ENCODE measurements at places on chromosomes 13 and 19. TPM values are rescaled to one million over a fixed set of nuclear protein-coding genes. Genes with fewer than 3 reads are reported as not detected.

The KLHL1 gene
- total RNA-seq = not detected

The RCBTB1 gene
- total RNA-seq = 15.6 TPM

DNA sequence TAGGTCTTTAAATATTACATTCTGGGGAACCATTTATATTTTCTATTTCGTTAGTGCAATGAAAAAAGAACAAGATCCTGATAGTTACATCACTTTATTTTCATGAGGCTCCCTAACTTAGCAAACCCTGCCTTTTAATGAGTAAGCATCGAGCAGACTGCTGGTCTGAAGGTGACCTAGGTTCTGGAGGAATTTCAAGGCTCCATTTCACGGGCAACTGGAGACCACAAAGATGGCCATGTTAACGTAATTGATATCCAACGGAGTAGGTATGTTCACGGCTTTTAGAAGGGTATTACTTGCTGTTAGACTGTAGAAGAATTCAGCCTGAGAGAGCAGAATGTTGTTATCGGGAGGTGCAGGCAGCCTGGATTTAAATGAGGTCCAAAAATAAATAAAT, 1597.6 kb downstream of the EFNB2 start:
- no peak for DNase-seq

- no peak for DNase-seq
Observed at GRCh38 chr19:42276284-42276683, 7.2 kb downstream of the CIC start.

DNA sequence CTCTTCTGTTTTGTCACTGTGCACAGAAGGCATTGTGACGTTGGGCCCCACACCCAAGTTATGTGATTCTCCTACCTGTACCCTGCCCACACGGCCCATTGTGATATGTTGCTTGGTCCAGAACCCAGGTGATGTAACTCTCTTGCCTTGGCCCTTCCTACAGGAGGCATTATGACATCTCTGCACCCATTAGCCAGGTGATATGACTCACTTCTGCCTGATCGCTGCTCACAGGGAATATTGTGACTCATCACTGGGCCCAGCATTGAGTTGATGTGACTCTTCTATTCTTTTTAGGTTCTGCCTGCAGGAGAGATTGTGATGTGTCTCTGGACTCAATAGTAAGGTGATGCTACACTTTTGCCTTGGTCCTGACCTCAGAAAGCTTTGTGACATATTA, 65.4 kb upstream of the ZNF91 start:
- DNase-seq = no peak

DNA sequence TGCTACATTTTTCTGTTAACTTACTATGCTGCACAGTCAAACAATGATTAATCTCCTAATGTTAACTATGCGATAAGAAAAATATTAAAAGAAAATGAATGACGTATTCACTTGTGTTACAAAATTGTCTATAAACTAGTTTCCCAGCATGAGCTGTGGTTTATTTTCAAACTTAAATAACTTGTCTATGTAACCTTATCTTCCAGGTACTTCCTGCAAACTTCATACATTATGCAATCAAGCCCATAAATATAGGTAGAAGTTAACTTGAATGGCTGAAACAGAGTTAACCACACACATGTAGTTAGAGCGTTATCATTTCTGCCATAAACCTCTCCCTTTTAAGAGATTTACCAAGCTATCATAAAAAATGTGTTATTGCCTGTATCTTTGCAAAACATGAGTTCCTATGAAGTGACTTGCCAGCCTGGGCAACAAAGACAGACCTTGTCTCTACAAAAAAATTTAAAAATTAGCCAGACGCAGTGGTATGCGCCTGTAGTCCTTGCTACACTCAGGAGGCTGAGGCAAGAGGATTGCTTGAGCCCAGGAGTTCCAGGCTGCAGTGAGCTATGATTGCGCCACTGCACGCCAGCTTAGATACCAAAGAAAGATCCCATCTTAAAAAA, 17.7 kb upstream of the KLF5 start:
- no peak for DNase-seq

DNA sequence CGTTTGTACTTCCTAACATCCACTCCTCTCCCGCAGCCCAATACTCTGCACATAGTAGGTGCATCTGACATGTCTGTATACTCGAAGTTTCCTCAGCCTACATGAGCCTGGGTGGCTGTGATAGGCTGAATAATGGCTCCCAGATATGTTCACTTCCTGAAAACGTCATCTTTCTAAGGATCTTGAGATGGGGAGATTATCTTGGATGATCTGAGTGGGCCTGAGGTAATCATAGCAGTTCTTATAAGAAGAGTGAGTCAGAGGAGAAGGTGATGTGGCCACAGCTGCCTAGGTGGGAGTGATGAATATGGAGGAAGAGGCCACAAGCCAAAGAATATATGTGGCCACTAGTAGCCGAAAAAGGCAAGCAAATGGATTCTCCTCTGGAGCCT, 84.2 kb downstream of the AKAP11 start:
- DNase-seq = no peak

The MIA gene
- total RNA-seq = not detected

DNA sequence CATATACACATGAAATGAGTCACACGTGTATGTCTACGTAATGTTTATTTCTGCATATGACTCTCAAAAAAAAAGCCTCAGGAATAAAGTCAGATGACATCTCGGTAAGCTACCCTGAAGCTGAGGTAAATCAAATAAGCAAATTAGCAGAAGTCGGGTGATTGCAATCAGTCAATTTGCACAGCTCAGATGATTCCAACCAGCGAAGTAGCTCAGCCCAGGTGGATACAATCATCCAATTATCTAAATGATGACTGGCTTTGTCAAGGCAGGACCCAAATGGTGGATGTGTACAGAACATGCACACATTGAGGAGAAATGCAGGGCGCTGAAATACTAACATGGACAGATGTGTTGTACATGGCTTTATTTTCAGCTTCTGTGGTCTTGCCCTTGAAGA, 148.5 kb downstream of the ZNF486 start:
- no peak for DNase-seq

- no peak for DNase-seq
Observed at GRCh38 chr19:18850471-18851375, 19.0 kb downstream of the UPF1 start.

DNA sequence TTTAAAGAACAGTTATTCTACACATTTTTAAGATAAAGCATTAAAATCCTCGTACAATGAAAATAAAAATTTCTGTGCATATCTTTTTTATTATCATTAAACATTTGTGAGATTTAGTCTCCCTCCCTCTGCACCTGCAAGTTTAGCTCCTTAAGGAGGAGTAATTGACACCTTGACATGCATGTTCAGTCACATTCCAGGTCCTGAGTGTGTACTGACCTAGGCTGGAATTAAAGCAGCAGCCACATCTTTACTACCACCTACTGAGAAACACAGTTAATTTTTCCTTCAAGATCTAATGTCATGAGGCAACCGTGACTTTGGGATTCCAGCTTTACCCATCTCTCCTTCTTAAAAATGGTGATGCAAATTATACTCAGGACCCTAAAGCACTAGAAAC, 123.1 kb upstream of the FREM2 start:
- no peak for DNase-seq

The EPS8L1 gene
- total RNA-seq = 0.58 TPM

The CLEC17A gene
- total RNA-seq = not detected

- DNase-seq = no peak
Observed at GRCh38 chr13:25180775-25181537, 8.9 kb upstream of the AMER2 start.

The SRRM5 gene
- 0.22 TPM for total RNA-seq

DNA sequence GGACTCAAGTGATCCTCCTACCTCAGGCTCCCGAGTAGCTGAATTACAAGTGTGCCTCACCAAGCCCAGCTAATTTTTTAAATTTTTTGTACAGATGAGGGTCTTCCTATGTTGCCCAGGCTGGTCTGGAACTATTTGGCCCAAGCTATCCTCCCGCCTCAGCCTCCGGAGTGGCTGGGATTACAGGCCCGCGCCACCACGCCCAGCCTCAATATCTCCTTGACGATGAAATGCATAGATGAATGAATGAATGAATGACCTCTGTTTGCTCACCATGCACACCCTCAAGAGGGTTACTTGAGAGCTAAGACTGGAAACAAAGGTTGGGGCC, 14.9 kb upstream of the AP1M2 start:
- DNase-seq = no peak

GRCh38 chr19:46469541-46470185, 1.7 kb downstream of the PNMA8A start:
- no peak for DNase-seq

- DNase-seq = no peak
Observed at GRCh38 chr19:39160523-39160861, 34.9 kb downstream of the PAK4 start.

The FGF22 gene
- total RNA-seq = 0.22 TPM

DNA sequence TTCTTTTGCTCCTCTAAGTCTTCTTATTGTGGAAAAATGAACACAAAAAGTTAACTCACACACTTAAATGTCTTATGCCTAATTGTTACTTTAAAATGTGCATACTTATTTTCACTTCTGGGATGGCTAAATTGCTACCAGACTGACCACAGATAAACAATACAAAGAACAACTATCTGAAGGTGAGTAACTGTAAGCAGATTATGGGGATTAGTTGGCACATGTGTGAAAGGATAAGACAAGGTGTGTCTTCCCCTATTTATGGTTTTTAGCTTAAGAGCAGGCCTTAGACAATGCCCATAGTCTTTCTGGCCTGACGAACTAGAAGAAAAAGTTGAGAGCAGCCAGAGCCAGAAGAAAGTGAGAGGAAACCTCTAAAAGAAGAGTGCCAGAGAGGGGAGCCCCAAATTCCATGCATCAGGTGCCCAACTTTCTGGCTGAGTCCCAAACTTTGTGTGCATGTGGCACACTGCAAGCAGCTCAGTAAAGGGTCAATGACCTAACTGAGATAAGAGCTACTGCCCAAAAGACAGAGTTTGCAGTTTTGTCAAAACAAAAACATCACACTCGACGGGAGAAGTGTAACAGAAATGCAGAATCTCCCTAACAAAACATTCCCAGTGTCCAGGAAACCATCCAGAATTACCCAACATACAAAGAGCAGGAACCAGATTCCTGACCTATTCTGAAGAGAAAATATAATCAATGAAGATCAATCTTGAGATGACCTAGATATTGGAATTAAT, 375.4 kb downstream of the KCNRG start:
- no peak for DNase-seq

- no peak for DNase-seq
Observed at GRCh38 chr19:39444598-39445195, 685 bp upstream of the SUPT5H start.

GRCh38 chr19:6608940-6609339, 18.0 kb upstream of the CD70 start:
- no peak for DNase-seq

The ADGRE1 gene
- total RNA-seq = 2.4 TPM

- DNase-seq = peak; percentile 67
Observed at GRCh38 chr19:29671393-29672160, 6.3 kb downstream of the PLEKHF1 start.

The FREM2 gene
- total RNA-seq = 0.61 TPM
